ENCODE measurements at places on chromosomes 7 and 10. TPM values are rescaled to one million over a fixed set of nuclear protein-coding genes. Genes with fewer than 3 reads are reported as not detected.

DNA sequence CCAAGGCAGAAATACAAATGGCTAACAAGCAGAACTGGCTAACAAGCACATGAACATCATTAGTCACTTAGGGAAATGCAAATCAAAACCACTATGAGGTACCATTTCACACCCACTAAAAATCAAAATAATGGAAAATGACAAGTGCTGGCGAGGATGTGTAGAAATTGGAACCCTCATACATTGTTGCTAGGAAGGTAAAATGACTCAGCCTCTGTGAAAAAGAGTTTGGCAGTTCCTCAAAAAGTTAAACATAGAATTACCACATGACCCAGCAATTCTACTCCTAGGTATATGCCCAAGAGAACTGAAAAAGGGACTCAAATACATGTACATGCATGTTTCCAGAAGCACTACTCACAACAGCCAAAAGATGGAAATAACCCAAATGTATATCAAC lies 52.8 kb upstream of the ANAPC16 start:
- DNase-seq, result no peak

DNA sequence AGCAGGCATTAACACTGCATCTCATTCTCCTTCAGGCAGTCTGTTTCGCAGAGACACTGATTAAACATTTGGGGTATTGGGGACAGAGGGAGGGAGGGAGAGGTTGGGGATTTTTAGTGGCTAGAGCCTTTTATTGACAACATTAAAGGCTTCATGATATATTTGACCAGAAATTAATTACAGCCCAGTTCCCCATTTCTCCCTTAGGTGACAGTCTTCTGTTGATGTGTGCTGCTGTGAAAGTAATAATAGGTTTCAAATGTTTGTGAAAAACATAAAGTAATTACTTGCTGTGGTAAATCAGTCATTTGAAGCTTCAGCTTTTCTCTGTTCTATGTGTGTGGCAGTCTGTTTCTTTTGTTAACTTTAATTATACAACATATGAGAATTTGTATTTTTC lies 105.3 kb upstream of the LRGUK start:
- no peak for DNase-seq

EFCAB10 gene
- total RNA-seq, result not detected

- no peak for DNase-seq
Measured at GRCh38 chr10:93997546-93997945, 3.8 kb downstream of the PLCE1 start.

AVL9 gene
- total RNA-seq, result 12.8 TPM

DNA sequence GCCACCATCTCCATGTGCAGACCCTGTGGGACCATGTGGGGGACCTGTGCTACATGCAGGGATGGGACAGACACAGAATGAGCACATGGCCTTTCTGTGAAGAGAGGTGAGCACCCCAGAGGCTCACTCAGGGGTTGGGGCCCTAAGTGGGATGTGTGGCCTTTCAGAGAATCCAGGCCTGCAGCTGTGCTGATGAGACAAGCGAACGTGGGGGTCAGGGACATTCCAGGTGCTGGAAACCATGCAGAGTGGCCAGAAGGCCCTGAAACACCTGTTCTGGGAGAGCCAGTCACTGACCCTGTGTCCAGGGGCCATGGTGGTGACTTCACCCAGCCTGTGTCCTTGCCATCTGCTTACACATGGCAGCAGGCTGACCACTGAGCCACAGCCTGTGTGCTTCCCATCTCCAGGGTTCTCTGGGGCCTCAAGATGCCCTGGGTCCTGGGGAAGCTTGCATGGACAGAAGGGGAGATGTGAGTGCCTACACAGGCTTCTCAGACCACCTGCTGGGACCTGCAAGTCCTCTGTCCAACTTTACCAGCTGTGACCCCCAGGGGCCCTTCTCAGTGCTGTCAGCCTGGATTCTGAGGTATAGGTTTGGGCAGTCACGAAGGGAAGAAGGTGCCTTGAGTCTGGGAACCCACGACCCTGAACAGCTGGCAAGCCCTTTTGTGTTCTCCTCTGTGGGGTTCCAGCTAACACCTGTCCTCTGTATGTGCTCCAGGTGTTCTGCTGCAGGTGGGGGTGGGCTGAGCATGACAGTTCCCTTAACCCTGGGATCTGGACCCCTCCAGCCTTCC lies 17.6 kb downstream of the RAMP3 start:
- DNase-seq, result peak; percentile 11

- no peak for DNase-seq
Measured at GRCh38 chr7:135842446-135843179, 94.0 kb upstream of the FAM180A start.

GRCh38 chr10:130498042-130498441 lies 361.9 kb downstream of the GLRX3 start:
- peak; percentile 3 for DNase-seq

GRCh38 chr10:775245-776075 lies 86.0 kb upstream of the DIP2C start:
- no peak for DNase-seq

DNA sequence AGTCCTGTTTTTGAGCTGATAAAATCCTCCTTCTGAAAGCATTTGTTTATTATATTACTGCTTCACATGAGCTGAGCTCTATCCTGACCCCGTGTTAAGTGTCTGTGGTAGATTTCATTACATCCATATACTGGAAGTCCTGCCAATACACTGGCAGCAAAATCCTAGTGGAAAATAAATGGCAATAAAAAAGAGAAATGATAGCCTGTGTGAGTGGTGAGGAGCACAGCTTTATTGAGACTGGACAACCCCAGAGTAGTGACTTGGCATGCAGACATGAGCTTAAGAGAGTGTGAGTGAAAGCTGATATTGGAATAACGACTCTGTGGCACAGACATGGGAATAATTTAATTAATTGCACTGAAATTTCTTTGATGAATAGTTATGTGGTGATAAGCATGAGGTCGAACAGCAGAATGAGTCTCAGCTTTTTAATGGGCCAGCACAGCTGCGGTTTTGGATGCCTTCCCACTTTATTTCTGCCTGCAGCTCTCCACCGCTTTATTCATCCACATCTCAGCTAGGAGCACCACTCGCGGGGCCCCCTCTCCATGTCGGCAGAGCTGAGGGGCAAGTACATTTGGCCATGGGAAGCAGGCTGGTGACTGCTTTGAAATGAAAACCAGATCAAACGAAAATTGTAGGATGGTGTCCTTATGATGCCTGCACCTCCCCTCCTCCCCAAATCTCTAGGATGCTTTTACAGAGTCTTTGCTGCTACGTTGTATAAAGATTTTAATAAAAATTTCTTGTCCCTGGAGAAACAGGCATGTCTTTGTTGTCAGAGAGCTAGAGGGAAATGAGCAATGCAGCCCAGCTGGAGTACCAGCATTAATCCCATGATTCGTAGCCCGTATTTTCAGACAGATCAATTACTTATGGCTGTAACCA lies 494.3 kb downstream of the AUTS2 start:
- peak; percentile 31 for DNase-seq

DNA sequence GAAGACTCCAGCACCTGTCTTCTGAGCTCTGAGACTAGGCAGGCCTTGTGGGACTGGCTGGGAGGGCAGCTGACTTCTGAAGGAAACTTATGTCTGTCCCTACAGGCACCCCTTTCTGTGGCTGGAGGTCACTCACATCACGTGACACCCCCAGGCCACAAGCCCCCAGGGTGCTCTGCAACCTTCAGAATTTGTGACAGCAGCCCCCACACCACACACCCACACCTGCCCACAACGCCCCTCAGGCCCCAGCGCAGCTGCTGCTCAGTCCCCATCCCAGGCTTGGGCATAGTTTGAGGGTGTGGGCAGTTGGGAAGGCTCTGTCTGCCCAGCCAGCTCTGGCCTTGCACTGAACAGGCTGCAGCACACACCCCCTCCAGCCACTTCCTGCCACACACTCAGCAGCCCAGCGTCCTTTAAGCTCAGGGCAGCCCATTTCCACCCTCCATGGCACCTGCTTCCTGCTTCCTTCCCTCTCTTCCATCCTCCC lies 80.0 kb upstream of the UNC5B start:
- no peak for DNase-seq

GRCh38 chr10:48976196-48976595 lies 36.6 kb upstream of the LRRC18 start:
- DNase-seq, result no peak

PDK4 gene
- total RNA-seq, result 289 TPM

DNA sequence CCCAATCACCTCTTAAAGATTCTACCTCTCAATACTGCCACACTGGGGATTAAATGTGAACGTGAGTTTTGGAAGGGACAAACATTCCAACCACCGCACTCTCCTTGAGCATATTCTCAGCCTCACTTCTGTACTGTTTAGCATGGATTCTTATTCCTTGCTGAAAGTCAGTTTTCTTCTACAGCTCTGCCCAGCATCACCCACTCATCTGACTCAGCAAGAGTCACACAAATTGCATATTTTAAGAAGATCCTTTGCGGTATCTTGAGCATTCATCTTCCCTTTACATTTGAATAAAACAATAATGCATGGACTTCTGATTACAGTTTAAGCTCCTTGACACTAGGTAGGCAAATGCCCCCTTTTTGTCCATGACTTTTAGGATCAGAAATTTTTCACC lies 251.6 kb upstream of the MKLN1 start:
- DNase-seq, result no peak

- DNase-seq, result no peak
Measured at GRCh38 chr10:103819493-103819892, 35.9 kb downstream of the SH3PXD2A start.

GRCh38 chr7:48161407-48162125 lies 9.7 kb upstream of the ABCA13 start:
- no peak for DNase-seq

DNA sequence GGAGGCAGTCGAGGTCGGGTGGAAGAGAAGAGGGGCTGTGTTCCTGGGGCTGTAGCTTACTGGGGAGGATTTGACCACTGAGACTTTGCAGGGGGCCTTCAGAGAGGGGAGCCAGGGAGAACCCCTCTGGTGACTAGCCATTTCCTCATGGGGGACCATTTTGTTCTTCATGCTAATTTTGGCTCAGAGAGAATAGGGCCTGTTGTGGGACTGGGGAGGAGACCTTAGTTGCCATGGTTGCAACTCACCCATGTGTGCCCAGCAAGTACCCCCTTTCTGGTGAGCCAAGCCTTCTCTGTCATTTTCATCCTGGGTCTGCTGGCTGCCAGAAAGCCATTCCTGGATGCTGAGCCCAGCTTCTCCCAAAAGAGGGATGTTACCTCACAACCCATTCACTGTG lies 120.9 kb downstream of the GRK5 start:
- no peak for DNase-seq

DNA sequence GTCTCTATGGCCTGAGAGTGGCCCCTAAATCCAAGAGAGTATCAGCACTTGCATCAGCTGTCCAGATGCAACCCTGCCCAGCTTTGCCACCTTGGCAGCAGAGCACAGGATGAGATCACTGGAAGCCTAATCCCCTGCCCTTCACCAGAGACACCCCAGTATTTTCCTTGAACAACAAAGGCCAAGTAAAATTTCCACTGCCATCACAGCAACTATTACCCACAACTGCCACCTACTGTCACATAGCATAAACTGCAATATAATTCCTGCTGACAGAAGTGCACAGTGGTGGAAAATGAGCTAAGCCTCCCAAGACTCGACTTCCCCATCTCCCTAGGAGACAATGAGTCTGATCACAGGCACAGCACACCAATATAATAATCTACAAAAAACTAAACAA lies 462.8 kb upstream of the ZWINT start:
- no peak for DNase-seq

Data from left ventricle myocardium superior (tissue), 1 donor.